ENCODE measurements at places on chromosomes 11 and 22.

DNA sequence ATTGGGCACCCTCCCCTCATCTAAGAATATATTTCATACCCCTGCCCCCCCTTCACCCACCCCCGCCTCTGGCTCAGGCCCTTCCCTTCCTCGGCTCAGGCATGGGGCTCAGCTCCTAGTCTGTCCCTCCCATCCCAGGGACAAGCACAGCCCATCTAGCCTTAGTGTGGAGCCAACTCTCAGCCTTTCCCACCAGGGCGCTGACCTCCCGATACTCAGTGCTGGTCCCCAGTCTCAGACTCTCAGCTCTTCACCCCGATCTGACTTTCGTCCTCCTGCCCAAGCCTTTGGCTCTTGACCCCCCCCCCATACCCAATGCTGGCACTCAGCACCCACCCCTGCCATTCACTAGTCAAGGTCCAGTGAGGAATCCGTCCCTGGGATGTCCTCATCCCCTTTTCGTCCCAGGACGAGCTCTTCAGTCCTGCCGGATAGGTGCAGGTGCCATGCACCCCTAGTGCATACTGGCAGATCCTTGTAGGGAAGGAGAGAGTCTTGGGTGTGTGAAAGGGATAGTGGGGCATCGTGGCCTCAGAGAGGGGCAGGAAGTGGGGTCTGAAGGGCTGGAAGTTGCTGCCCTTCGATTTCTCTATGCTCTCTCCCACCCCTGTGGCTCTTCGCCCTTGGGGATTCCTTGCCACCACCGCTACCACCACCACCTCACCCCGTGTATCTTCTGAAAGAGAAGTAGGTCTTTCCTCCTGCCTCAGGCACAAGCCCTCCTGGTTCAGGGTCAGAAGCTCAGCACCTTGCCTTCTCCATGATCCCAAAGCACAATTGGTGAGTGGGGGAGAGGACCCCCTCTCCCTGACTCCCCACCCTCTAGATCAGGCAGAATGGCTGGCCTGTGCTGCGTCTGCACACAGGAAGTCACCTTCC lies 2.4 kb downstream of the TPBGL start:
- no peak for DNase-seq

DNA sequence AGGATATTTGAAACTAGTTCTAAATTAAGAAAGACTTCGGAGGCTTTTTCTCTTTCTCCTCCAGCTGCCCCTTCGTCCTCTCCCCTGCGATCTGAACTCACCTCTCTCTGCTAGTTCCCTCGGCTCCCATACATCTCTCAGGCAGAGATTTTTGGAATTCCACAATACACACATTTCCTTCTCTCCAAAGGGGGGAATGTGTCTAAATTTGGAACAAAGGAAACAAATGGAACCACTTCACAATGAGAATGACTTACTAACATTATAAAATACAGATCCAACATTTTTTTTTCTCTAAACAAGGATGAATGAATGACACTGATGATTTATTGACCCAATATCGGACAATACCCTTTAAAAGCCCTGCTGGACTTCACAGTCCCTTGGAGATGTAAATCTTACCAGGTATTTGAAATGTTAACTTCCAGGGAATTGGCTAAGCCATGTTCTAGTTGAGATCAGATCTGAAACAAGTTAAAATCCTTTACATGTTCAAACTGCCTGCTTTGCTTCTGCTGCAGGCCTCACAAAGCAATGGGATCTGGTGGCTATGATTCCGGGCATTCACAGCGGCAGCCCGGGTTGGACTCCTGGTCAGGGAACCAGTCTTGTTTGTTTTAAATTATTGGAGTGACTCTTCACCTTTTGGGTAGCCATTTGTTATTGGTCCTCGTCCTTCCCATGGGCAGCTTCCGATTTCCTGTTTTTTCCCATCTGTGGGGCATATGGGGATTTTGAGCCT lies 20.5 kb upstream of the GSTP1 start:
- DNase-seq, result no peak

- DNase-seq, result no peak
Observed at GRCh38 chr11:46327829-46328228, 19.4 kb upstream of the DGKZ start.

GRCh38 chr11:129223701-129224149 lies 31.6 kb upstream of the ARHGAP32 start:
- no peak for DNase-seq

GRCh38 chr11:120210626-120211521 lies at the start of gene OAF:
Gene OAF, plus strand, starts transcription at chr11:120211032. Its CDS starts 248 bp downstream, at chr11:120211280.
- peak; percentile 58 for DNase-seq

DNA sequence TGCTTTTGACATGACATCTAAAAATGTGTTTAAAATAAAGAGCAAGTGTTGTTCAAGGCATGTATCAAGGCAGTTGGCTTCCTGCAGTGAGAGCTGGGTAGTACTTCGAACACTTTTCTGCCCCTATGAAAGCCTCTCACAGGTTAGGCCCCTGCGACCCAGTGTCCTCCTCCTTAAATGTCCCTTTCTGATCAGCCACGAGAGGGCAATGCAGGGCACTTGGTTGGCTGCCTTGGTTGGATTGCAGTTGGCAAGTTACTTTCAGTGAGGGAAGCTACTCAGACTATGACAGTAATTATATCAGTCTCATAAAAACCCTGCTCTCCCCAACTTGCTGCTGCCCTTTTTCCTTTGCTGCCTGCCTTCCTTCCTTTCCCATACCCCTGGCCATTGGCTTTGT lies 743.8 kb downstream of the NTM start:
- DNase-seq, result peak; percentile 2

DNA sequence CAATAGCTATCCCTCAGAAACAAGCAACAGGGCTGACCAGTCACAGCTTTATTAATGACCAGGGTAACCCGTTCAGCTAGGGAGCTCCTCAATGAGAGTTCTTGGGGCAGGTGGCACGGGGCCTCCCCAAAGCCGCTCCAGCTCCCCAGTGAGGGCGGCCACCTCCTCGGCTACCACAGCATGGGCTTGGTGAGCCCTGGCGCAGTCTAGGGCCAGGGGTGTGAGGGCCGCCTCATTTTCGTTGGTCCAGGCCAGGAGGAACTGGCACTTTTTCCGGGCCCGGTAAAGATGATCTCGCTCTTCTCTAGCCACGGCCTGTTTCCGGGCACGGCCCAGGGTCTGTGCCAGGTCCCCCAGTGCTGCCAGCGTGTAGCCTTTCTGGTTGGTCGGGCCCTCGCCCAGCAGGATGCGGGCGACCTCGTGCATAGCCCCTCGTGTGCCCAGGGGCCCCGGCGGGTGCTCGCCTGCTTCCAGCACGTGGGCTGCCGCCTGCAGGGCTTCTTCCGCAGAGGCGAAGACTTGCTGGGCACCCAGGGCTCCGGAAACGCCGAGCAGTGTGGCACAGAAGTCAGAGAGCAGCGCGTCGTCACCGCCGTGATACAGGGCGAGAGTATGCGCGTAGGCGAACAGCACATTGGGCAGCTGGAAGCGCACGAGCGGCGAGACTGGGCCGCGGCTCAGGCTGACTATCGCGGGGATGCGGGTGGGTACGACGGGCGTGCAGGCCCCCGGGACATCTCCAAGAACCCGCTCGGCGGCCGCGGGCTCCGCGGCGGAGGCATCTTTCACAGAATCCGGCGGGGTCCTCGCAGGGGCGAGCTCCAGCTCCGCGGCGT lies 913 bp downstream of the ZNHIT2 start:
- peak; percentile 50 for DNase-seq

DNA sequence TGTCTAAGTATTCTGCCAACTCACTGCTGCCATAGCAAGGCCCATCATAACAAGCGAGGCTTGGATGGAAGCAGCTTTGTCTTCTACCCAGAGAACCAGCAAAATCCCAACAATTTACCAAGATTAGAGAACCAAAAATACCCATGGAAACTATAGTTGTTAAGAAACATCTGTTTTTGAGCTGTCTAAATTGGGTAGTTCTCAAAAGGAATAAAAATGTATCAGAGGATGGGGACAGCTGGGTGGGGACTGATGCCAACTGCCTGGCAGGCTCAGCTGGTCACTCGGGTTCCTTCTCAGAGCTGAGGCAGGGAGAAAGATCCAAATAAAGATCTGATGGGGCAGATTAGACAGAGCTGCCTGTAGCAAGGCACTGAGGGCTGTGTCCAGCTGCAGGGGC lies 85.9 kb upstream of the GRK3 start:
- no peak for DNase-seq

- DNase-seq, result no peak
Observed at GRCh38 chr11:65571940-65572339, 398 bp upstream of the FAM89B start.

GRCh38 chr11:100941033-100941432 lies 188.6 kb downstream of the PGR start:
- DNase-seq, result no peak

GRCh38 chr11:76776472-76776871 lies 6.7 kb upstream of the TSKU start:
- no peak for DNase-seq

GRCh38 chr11:3962406-3962840 lies 107.0 kb downstream of the STIM1 start:
- DNase-seq, result no peak

DNA sequence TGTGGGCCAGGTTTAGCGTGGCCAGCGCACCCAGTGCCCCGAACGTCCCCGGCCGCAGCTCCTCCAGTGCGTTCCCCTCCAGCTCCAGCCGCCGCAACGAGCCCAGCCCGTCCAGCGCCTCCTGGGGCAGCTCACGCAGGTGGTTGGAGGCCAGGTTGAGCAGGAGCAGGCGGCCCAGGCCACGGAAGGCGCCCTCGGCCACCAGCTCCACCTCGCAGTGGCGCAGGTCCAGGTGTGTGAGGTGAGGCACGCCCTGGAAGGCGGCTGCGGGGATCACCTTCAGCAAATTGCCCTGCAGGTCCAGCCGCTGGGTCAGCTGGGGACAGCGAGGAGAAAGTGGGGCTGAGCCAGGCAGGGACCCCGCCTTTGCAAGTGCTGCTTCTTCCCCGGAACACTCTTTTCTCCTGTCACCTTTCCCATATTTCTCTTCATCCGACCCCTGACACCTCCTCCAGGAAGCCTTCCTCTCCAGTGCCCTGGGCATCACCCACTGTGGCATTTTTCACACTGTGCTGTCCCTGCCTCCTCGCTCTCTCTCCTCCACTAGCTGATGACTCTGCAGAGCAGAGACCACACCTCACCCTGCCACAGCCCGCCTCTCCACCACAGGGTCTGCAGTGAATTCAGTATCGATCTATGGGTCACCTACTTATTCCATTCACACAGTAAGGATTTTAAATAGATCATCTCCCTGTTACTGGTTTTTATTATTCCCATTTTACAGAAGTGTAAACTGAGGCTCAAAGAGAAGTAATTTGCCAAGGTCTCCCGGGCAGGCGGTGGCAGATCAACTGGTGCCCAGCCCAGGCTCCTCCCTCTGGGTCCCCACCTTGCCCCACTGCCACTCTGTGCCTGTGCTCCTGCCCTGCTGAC lies 1.9 kb downstream of the CHADL start:
- no peak for DNase-seq

DNA sequence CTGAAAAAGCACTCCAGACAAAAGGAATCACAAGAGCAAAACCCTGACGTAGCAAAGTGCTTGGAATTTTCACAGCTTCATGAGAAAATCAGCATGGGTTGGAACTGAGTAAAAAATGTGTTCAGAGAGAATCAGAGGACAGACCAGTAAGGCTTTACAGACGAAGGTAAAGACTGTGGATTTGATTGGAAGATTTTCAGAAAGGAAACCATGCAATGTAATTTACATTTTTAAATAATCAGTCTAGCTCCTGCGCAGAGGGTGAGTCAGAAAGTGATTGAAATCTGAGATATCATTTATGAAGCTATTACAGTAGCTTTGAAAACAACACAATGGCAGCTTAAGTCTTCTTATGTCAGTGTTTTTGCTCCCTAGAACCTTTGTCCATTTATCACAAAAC lies 1122.3 kb downstream of the LRRC4C start:
- DNase-seq, result no peak

DNA sequence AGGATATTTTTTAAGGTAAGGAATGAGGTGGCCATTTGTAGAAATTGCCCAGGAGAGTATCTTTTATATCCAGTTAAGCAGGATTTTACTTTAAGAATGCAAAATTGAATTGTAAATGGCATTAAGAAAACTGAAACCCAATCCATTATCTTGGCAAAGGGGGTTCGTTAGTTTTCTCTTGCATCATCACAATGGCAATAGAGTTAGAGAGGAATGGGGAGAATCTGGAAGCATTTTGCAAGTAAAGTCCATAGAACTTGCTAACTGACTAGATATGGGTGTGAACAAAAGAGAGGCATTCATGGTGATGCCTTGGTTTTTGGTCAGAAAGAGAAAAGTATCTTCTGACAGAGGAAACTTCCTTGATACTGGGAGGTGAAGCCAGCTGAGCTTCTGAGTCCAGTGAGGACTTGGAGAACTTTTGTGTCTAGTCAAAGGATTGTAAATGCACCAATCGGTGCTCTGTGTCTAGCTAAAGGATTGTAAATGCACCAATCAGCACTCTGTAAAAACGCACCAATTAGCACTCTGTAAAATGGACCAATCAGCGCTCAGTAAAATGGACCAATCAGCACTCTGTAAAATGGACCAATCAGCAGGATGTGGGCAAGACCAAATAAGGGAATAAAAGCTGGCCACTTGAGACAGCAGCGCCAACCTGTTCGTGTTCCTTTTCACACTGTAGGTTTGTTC lies 3.6 kb upstream of the CCDC117 start:
- no peak for DNase-seq

DNA sequence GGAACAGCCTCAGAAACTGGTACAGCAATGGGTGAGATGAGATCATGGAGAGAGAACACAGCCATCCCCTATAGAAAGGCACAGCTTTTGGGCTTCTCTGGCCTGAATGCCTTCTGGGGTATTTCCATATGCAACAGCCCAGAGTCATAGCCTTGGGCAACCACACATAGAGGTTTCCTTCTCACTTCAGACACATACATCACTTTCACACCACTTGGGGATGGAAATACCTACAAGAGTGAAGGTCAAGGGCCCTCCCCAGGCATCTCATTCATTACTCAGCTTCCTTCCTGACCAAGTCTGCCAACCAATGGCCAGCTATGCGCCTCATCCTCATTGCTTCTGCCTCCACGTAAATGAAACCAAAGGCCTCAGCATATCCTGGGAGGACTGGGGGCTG lies 17.7 kb upstream of the OLFML1 start:
- no peak for DNase-seq

DNA sequence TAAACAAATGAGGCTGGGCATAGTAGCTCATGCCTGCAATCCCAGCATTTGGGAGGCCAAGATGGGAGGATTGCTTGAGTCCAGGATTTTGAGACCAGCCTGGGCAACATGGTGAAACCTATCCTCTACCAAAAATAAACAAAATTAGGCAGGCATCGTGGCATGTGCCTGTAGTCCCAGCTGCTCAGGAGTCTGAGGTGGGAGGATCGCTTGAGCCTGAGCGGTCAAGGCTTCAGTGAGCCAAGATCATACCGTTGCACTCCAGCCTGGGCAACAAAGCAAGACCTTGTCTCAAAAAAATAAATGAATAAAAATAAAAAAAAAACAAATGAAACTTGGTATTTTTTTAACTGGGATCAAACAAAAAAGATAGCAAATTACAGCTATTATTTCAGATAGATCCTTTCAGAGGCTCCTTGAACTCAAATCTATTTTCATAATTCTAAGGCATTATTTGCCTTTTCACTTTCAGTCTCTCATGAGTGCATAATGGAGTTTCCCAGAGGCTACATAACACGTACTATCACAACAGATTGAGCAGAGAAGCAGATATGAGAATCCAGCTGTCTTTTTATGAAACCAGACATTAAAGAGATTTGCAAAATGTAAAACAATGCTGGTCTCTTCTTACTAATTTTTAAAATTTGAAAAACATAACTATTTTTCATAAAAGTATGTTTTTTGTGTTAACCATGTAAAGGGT lies 23.1 kb downstream of the DDIAS start:
- no peak for DNase-seq

- DNase-seq, result no peak
Observed at GRCh38 chr22:21622011-21622918, 7.6 kb downstream of the YDJC start.

- no peak for DNase-seq
Observed at GRCh38 chr22:45599836-45600577, 71.6 kb upstream of the ATXN10 start.
